ENCODE measurements at places on chromosomes 1 and 21.

DNA sequence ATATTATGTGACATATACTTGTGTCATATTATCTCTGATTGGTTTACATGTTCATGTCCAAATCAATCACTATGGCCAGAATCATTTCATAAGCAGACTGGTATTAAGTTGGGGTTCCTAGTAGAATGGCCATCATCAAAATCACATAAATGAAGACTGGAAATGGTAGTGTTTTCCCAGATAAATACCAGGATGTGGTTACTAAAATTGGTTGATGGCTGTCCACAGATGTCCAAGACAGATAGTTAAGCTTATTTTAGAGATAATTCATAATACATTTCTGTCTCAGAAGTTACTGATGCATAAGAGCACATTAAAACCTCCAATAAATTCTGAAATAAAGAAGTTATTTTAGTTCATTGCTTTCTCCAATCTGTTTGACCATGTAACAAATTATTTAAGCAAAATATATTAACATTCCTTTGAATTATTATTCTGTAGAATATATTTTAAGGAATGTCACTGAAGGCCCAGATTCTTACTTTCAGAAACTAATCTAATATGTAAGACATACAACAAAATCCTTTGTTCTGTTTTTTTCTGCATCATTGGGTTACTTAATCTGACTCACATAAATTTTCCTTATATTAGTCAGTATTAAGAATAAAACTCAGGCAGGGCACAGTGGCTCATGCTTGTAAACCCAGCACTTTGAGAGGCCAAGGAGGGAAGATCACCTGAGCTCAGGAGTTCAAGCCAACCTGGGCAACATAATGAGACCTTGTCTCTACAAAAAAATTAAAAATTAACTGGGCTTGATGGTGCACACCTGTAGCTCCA, 483.9 kb downstream of the PTPRC start:
- no peak for DNase-seq

DNA sequence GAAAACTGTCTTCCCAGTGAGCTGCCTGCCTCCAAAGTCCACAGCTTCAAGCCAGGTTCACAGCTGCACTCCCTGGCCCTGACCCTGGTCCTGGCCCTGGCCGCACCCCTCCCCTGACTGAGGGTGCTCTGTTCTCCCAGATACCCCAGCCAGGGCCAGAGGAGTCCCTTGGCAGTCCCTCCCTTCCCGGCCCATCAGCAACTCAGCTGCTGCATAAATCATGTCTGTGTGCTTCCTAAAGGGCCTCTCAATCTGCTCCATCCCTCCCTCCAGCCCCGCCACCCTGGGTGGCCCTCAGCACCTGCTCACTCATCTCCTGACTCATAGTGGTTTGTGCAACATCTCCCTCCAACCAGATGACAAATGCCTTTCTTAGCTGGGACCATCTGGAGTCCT, 24.8 kb upstream of the C1orf174 start:
- peak; percentile 67 for DNase-seq

DNA sequence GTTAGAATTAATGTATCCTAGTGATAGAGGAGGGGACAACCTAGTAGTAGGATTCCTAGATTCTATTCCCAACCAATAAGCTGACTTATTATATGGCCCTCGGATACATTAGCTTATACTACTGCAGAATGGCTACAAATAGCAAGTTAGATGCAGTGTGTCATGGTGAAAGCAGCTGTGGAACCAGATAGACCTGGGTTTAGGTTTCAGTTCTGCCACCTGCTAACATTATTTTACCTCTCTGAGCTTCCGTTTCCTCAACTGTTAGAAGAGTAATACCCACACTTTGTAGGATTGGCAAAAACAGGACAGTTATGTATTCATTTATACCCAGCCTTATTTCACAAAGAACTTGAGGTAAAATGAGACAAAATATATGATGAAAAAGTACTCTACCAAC, 21.6 kb upstream of the MAGOH start:
- no peak for DNase-seq

GRCh38 chr1:16125088-16125470, 30.8 kb downstream of the EPHA2 start:
- no peak for DNase-seq

GRCh38 chr1:240613356-240614142, 1.6 kb upstream of the GREM2 start:
- no peak for DNase-seq

GRCh38 chr21:45522381-45522780, 19.9 kb downstream of the SLC19A1 start:
- no peak for DNase-seq

DNA sequence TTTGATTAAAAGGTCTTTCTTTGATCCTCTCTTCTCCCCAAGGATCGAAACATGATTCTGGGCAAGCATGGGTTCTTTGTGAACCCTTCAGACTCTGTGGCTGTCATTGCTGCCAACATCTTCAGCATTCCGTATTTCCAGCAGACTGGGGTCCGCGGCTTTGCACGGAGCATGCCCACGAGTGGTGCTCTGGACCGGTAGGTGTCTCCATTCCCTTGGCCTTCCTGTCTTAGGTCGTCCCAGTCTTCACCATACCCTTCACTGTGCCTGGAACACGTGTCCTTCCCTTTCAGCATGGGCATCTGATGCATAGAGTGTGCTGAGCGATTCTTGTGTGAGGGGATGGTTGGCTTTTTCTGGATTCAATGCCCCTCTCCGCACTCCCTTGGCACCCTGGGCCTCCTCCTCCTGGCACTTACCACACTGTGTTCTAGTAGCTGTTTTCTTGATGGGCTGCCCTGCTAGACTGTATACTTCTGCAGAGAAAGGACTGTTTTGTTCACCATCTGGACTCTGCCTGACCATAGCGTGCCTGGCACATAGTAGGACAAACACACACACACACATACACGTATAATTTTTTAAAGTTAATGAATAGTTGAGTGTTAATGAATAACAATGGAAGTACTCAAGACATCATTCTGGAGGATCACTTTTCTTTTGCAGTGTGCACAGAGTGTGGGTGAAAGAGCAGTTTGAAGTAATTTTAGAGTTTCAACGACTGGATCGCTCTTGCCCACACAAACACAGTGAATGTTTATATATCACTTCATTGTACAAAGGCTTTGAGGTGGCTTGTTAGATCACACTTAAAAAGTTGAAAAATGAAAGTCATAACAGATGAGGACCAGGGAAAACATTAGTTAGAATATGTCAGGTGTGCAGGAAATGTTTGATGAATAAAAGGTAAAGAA, 43.2 kb downstream of the PGM1 start:
- DNase-seq: no peak

- no peak for DNase-seq
Measured at GRCh38 chr1:19689856-19690255, 25.2 kb downstream of the HTR6 start.

DNA sequence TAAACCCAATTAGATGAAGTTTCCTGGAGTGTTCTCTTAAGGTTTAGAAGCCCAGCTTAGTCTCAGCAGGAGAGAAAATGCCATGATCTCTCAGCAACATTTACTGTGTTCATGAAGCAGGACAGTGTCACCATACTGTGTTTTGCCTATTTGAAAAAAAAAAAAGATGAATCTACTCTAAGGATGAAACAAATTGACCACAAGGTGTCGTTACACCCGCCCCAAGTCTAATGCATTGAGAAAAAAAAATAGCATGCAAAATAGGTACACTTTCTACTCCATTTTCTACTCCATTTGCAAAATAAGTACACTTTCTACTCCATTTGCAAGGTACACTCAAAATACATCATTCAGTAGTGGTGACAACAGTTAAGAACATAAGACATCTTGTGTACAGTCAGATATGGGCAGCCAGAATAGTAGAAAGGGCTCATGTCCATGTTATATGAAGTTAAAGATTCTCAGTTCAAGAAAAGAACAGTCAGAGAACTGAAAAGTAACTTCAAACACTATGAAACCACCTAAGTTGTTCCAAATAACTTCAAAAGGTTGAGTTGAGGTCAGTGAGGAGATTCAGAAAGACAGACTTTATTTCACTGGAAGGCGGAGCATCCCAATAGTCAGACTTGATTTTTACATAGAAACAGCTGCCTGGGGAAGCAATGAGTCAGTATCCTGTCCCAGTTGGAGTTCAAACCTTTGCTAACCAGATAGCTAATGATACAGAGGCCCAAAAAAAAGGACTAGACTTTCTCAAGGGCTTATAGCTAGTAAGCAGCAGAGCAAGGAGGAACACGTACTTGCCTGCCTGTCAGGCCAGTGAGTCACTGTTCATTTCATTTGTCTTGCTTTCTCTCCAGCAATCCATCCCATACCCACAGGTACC, 13.3 kb downstream of the PLPPR5 start:
- no peak for DNase-seq

- DNase-seq: no peak
Measured at GRCh38 chr21:41957991-41958766, 4.4 kb upstream of the C2CD2 start.

- DNase-seq: no peak
Measured at GRCh38 chr1:55718758-55719671, 503.9 kb upstream of the USP24 start.

DNA sequence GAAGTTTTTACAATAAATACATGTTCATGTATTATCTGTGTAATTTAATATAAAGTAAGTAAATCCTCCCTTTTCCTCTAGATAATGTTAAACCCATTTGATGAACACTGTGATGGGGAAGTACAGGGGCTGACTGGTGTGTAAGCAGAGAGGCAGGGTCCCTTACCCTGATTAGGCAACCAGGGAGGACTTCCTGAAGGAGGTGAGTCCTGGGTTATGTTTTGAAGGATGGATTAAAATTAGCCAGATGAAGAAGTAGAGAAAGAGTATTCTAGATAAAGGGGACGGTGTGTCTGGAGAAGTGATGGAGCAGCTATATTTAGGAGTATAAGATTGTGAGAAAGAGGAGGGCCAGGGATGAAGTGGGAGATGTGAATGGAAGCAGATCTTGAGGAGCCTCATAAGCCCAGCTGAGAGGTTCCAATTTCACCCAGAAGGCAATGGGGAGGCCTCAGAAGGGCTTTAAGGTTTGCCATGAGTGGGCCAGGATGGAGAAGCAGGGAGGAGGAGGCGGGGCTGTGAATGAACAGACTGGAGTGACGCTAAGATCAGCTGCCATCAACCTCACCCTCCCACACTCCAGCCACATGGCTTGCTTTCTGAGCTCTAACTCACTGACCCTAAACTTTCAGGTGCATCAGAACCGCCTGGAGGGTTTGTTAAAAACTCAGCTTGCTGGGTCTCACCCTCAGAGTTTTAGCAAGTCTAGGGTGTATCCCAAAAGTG, 30.9 kb upstream of the ID3 start:
- DNase-seq: no peak

GRCh38 chr1:198669023-198669698, 30.3 kb downstream of the PTPRC start:
- DNase-seq: no peak

- peak; percentile 26 for DNase-seq
Measured at GRCh38 chr1:47699492-47700235, 261.8 kb downstream of the FOXD2 start.
